M059J (cell line): ENCODE measurements at places on chromosomes 16 and 17. TPM values are rescaled to one million over a fixed set of nuclear protein-coding genes. Genes with fewer than 3 reads are reported as not detected.

Gene NUBP1
- 32.7 and 45.7 TPM in 2 replicates for total RNA-seq

GRCh38 chr17:78206298-78206697 is 7.8 kb upstream of the BIRC5 start:
- no peak for DNase-seq

Gene ZNF423
- 0.02 and 0.20 TPM in 2 replicates for total RNA-seq

Gene ABCA10
- not detected in 2 replicates for total RNA-seq

- DNase-seq: no peak
Measured at GRCh38 chr17:28718333-28719020, 809 bp upstream of the RAB34 start.

Gene SLC5A10
- total RNA-seq: 0.27 TPM in 1 of 2 replicates, not detected in the other

- DNase-seq: no peak
Measured at GRCh38 chr17:40884708-40885512, at the start of gene KRT20. Gene KRT20 (minus strand): TSS chr17:40885242. CDS start chr17:40885185, 57 bp downstream.

GRCh38 chr16:74107795-74108610 is 188.6 kb upstream of the PSMD7 start:
- DNase-seq: peak; percentile 36

Gene NOTUM
- total RNA-seq: 3.0 and 3.2 TPM in 2 replicates

DNA sequence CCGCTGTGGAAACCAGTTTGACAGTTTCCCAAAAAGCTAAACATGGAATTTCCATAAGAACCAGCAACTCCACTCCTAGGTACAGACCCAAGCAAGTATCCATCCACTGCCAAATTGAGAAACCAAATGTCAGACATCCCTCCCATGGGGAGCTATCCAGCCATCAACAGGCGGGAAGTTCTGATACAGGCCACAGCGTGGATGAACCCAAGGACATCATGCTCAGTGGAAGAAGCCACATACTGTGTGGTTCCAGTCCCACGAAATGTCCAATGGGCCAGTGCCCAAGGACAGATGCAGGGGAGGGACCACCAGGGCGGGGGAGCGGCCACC is 12.6 kb upstream of the BAIAP2 start:
- no peak for DNase-seq

Gene LGALS9B
- not detected in 2 replicates for total RNA-seq

DNA sequence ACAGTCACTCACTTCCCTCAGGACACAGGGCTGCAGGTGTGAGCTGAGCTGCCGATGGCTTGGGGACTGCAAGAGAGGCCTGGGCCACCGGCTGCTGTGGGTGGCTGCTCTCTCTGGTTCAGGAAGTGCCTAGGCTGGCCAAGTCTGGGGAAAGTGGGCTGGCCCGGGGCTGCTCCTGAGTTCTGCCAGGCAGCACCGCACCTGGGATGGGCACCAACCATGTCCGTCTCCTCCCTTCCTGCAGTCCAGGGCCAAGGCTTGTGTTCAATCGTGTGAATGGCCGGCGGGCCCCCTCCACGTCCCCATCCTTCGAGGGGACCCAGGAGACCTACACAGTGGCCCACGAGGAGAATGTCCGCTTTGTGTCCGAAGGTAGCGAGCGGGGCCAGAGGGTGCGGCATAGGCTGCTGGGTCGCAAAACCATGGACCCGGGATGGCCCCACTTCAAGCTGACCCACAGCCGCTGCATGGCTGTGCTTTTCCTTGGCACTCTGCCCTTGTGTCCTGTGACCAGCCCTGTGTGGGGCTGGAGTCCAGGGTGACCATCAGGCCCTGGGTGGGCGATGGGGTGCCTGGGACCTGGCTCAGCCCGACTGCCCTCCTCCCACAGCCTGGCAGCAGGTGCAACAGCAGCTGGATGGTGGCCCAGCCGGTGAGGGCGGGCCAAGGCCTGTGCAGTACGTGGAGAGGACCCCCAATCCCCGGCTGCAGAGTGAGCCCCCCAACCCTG is 1.8 kb upstream of the WDR90 start:
- DNase-seq: no peak

DNA sequence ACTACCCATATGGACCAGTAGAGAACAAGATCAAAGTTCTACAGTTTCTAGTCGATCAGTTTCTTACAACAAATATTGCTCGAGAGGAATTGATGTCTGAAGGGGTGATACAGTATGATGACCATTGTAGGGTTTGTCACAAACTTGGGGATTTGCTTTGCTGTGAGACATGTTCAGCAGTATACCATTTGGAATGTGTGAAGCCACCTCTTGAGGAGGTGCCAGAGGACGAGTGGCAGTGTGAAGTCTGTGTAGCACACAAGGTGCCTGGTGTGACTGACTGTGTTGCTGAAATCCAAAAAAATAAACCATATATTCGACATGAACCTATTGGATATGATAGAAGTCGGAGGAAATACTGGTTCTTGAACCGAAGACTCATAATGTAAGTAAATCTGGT is 29.1 kb downstream of the BPTF start:
- DNase-seq: no peak

Gene TBC1D26
- total RNA-seq: not detected in 2 replicates

Gene GALK1
- 20.4 and 31.6 TPM in 2 replicates for total RNA-seq

- no peak for DNase-seq
Measured at GRCh38 chr17:55817397-55817709, 66.5 kb downstream of the PCTP start.

DNA sequence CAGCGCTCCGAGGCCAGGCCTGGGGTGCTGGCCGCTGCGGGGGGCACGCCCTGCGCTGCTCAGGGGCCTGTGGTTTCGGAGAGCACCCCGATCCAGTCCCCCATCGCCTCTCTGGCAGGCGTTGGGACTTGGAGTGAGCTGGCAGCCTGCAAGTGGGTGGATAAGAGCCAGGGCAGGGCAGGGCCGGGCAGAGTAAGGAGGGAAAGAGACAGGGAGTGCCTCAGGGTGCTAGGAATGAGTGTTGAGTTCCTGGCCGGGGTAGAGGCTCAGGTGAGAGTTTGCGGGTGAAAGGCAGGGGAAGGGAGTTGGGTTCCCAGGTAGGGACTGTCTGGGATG is 1.3 kb downstream of the CDH13 start:
- peak; percentile 81 for DNase-seq

Gene MMP15
- total RNA-seq: 2.5 and 3.1 TPM in 2 replicates

Gene CCL7
- 0.17 TPM in 1 of 2 replicates, not detected in the other for total RNA-seq

Gene AATK
- 0.10 TPM in 1 of 2 replicates, not detected in the other for total RNA-seq

Gene CTF1
- 0.42 TPM in 1 of 2 replicates, not detected in the other for total RNA-seq

- DNase-seq: no peak
Measured at GRCh38 chr17:8632061-8632460, 1.5 kb upstream of the MYH10 start.

DNA sequence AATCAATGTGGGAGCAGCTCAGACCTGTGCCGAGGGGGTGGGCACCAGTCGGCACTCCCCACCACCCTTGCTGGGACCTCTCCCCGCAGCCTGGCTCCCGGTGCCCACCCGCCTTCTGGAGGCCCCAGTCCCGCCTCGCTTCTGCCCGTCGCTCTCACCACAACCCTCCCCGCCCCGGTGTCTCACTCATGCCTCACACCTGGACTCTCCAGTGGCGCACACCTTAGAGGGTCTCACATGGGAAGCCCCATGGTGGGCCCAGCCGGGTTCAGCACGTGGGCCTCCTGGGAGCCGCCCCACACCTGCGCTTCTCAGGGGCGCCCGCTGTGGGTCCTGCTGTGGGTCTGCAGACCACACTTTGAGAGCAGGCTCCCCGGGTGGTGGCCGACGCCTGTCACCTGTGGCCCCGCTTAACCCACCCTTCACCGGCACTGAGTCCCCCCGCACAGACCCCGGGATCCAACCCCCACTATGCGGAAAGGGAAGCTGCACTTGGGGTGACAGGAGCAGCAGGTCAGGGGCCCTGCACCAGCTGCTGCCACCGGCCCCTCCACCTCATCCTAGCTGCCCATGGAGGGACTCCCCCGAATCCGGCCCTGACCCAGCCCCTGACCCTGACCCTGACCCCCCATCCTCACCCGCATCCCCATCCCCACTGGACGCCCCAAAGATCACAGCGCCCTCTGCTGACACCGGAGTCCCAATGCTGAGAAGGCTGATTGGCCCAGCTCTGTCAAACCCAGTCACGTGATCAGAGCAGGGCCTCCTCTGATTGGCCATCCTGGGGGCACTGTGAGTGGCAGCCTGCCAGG is 27.4 kb upstream of the SLC38A10 start:
- DNase-seq: no peak

Gene CD300E
- not detected in 2 replicates for total RNA-seq

- peak; percentile 92 for DNase-seq
Measured at GRCh38 chr16:81600275-81600674, 155.7 kb downstream of the CMIP start.

GRCh38 chr17:64063766-64064224 is 43.4 kb upstream of the ICAM2 start:
- DNase-seq: peak; percentile 3

DNA sequence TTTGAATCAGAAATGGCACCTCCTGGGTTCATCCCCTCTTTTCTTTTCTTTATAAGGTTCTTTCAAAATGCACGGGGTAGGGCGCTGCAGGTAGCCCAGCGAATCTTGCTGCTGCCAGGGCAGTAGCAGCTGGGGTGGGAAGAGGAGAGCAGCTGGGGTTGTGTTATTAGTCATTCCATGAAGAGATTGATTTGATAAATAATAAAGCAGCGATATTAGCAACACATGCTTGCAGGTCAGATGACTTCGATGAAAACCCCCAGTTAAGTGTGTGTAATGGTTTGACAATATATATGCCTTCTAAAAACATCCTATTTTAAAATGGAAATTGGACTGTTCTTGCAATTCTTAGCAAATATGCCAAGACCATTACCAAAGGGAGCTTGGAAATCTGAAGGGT is 200.7 kb downstream of the CCDC182 start:
- DNase-seq: no peak

Gene TMC6
- 0.54 and 0.74 TPM in 2 replicates for total RNA-seq

Gene VMP1
- total RNA-seq: 170 and 171 TPM in 2 replicates

Gene SLC52A1
- 0.32 TPM in 1 of 2 replicates, not detected in the other for total RNA-seq

Gene PRRT2
- total RNA-seq: 0.20 and 0.94 TPM in 2 replicates

- no peak for DNase-seq
Measured at GRCh38 chr16:14351647-14352046, 278.4 kb downstream of the PARN start.
